ENCODE measurements at places on chromosomes 1 and 21.

GRCh38 chr21:14056771-14057191, 154.0 kb downstream of the LIPI start:
- H3K4me1 ChIP-seq = no peaks in the 10 kb centered on the region
- H3K27me3 ChIP-seq = no peaks in the 10 kb centered on the region
- no peaks in the 10 kb centered on the region for H3K36me3 ChIP-seq
- H3K27ac ChIP-seq = no peak overlapping the region
- DNase-seq = no peak
- no peak overlapping the region for H3K4me3 ChIP-seq

GRCh38 chr1:31674626-31675025, 29.2 kb downstream of the COL16A1 start:
- DNase-seq = no peak
- H3K27ac ChIP-seq = no peak overlapping the region
- H3K4me1 ChIP-seq = peaks cover 16% of the 10 kb centered on the region
- no peaks in the 10 kb centered on the region for H3K27me3 ChIP-seq
- peaks cover 38% of the 10 kb centered on the region for H3K36me3 ChIP-seq

- peaks cover 32% of the 10 kb centered on the region for H3K36me3 ChIP-seq
- H3K27ac ChIP-seq = no peak overlapping the region
- H3K4me1 ChIP-seq = peaks cover 4% of the 10 kb centered on the region
- DNase-seq = no peak
- H3K27me3 ChIP-seq = no peaks in the 10 kb centered on the region
Measured at GRCh38 chr21:45282283-45283034, 5.2 kb downstream of the POFUT2 start.

- no peak for DNase-seq
- H3K36me3 ChIP-seq = no peaks in the 10 kb centered on the region
Measured at GRCh38 chr1:205232945-205233397, 5.2 kb downstream of the TMCC2 start.

- H3K36me3 ChIP-seq = no peaks in the 10 kb centered on the region
- peak within 1 kb of the TSS; percentile 57 for H3K4me3 ChIP-seq
- no peak within 1 kb of the TSS for H3K27ac ChIP-seq
- DNase-seq = no peak
- H3K27me3 ChIP-seq = peaks cover 16% of the 10 kb centered on the region
Measured at GRCh38 chr1:226223157-226223785, at the start of gene MIXL1. Gene MIXL1 (plus strand): TSS chr1:226223664. CDS start chr1:226223682, 18 bp downstream.

- H3K4me1 ChIP-seq = peaks cover 97% of the 10 kb centered on the region
- no peak for DNase-seq
- peaks cover 32% of the 10 kb centered on the region for H3K36me3 ChIP-seq
- no peaks in the 10 kb centered on the region for H3K27me3 ChIP-seq
- peak overlapping the region; percentile 3 for H3K4me3 ChIP-seq
Measured at GRCh38 chr1:42949312-42950115, 9.2 kb downstream of the SLC2A1 start.

GRCh38 chr1:241306125-241306790, 50.7 kb downstream of the RGS7 start:
- no peak for DNase-seq
- no peak overlapping the region for H3K4me3 ChIP-seq

- no peak for DNase-seq
- no peak overlapping the region for H3K27ac ChIP-seq
- H3K36me3 ChIP-seq = no peaks in the 10 kb centered on the region
- H3K27me3 ChIP-seq = no peaks in the 10 kb centered on the region
- no peaks in the 10 kb centered on the region for H3K4me1 ChIP-seq
- H3K4me3 ChIP-seq = no peak overlapping the region
Measured at GRCh38 chr1:51305371-51305823, 25.0 kb downstream of the TTC39A start.

GRCh38 chr1:11925938-11926292, 312 bp downstream of the KIAA2013 start:
- H3K4me3 ChIP-seq = peak overlapping the region; percentile 49
- H3K27ac ChIP-seq = no peak overlapping the region
- H3K27me3 ChIP-seq = no peaks in the 10 kb centered on the region
- peaks cover 11% of the 10 kb centered on the region for H3K36me3 ChIP-seq
- H3K4me1 ChIP-seq = peaks cover 29% of the 10 kb centered on the region

GRCh38 chr1:43850591-43851233, 82.9 kb upstream of the ARTN start:
- H3K27ac ChIP-seq = no peak overlapping the region
- no peak overlapping the region for H3K4me3 ChIP-seq
- H3K36me3 ChIP-seq = no peaks in the 10 kb centered on the region
- H3K4me1 ChIP-seq = peaks cover 29% of the 10 kb centered on the region
- no peak for DNase-seq

DNA sequence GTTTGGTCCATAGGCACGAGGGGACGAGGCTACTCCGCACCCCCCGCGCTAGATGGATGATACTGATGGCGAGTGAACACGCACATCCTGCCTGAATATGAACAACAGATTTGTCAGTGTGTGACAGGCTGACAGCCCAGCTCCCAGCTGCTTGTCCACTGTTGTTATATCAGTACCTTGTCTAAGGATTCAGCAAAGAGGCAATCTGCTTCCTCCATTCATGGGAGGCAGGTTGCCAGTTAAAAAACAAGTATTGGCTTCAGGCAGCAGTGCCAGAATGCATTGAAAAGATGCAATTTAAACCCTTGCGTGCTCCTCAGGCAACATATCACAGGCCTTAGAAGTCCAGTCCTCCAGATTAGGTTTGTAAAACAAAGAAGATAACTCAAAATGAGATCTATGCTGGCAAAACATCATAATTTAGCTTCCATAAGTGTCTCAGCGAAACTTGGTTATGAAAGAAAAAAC, 223.3 kb downstream of the GPATCH2 start:
- no peak for DNase-seq
- H3K4me3 ChIP-seq = no peak overlapping the region
- no peak overlapping the region for H3K27ac ChIP-seq

DNA sequence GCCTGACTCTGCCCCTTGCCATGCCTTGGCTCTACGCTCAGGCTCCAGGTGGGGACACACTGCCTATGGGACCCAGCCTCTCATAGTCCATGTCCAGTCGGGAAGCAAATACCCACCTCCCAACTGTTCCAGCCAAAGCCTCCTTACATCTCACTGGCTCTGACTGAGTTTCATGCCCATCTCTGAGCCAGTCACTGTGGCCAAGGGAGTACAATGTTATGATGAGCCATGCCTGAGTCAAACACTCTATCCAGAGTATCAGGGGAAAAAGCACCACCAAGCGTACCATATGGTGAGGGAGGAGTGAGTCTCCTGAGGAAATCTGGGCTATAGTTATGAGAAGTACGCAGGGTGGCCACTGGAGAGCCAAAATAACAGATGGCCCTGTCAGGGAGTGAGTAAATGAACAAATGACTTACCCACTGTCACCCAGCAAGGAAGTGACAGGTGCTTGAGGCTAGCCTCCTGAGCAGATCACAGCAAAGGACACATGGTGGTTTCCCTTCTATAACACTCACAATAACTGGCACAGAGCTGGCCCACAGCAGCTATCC, 236.6 kb upstream of the GJB5 start:
- H3K4me1 ChIP-seq = no peaks in the 10 kb centered on the region
- H3K36me3 ChIP-seq = no peaks in the 10 kb centered on the region
- no peaks in the 10 kb centered on the region for H3K27me3 ChIP-seq
- H3K27ac ChIP-seq = no peak overlapping the region
- no peak overlapping the region for H3K4me3 ChIP-seq

GRCh38 chr1:155026588-155026987, 7.0 kb downstream of the DCST2 start:
- H3K27ac ChIP-seq = no peak overlapping the region
- no peaks in the 10 kb centered on the region for H3K27me3 ChIP-seq

GRCh38 chr1:34373912-34374311, 197.2 kb downstream of the C1orf94 start:
- H3K27ac ChIP-seq = no peak overlapping the region
- H3K4me3 ChIP-seq = no peak overlapping the region
- no peaks in the 10 kb centered on the region for H3K4me1 ChIP-seq

- H3K36me3 ChIP-seq = no peaks in the 10 kb centered on the region
- no peak overlapping the region for H3K4me3 ChIP-seq
- no peaks in the 10 kb centered on the region for H3K27me3 ChIP-seq
- H3K27ac ChIP-seq = no peak overlapping the region
- DNase-seq = no peak
Measured at GRCh38 chr1:83725735-83726360, 273.1 kb downstream of the TTLL7 start.

- H3K4me1 ChIP-seq = no peaks in the 10 kb centered on the region
- DNase-seq = no peak
- H3K27me3 ChIP-seq = no peaks in the 10 kb centered on the region
Measured at GRCh38 chr1:245051349-245052221, 103.2 kb upstream of the KIF26B start.

DNA sequence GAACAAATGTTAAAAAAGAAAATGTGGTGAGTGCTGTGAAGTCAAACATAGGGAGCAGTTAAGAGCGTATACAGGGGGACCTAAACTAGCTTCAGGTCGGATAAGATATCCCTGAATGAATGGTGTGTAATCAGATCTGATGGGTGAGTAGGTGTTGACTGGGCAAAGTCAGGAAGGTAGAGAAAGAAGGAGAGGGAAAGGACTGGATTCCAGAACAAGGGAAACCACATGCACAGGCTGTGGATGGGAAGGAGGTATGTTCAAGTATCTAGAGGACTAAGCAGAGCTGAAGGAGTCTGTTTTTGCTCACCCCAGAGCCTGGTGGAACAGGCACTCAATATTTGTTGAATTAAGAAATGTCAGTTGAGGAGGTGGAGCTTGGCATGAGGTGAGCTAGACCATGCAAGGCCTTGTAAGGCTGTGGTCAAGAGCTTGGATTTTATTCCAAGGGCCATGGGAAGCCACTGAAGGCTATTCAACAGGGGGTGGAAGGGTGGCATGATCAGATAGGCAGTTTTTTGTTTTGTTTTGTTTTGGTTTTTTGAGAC, 27.4 kb downstream of the MAP7D1 start:
- peaks cover 32% of the 10 kb centered on the region for H3K36me3 ChIP-seq
- no peaks in the 10 kb centered on the region for H3K27me3 ChIP-seq
- H3K4me1 ChIP-seq = peaks cover 10% of the 10 kb centered on the region
- H3K27ac ChIP-seq = no peak overlapping the region
- no peak overlapping the region for H3K4me3 ChIP-seq

DNA sequence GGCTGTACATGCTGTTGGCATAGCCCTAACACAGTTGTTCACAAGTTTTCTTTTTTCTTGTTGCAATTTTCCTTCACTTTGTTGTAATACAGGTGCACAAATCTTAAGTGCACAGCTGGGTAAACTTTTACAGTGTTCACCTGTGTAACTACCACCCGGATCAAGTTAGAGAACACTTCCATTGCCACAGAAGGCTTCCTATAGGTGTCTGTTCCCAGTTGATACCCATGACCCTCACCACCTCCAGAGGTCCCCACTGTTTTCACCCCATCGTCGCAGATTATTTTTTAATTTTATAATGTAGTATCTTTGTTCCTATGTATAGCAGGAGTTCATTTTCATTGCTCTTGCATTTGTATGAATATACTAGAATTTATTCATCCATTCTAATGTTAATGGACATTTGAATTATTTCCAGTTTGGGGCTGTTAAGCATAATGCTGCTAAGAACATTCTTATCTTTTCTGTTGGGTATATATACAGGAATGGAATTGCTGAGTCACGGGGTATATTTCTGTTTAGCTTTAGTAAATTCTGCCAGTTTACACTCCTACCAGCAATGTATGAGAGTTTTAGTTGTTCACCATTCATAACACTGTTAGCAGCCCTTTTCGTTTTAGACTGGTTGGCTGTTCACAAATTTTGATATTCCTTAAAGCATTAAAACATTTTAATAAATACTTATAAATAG, 16.4 kb downstream of the SPRTN start:
- no peak overlapping the region for H3K27ac ChIP-seq
- H3K4me3 ChIP-seq = no peak overlapping the region

DNA sequence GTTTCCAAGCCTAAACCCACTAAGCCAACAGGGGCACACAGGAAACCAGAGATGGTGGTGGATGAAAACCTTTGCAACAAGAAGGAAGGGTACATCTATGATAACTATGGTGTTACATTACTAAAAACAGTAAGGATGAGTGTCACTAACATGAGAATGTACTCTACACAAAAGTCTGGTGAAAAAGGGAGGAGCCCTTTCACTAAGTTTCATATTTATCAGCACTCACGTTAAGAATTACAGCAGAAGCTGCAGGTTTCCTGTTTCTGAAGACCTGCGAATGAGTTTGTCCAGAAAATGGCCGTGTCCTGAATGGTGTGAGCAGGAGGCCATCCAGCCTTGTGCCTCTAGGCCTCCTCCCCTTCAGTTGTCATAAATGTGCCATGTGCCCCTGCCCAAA, 17.8 kb downstream of the ABCG1 start:
- H3K4me3 ChIP-seq = no peak overlapping the region
- DNase-seq = no peak
- H3K27ac ChIP-seq = no peak overlapping the region
- H3K36me3 ChIP-seq = no peaks in the 10 kb centered on the region
- peaks cover 25% of the 10 kb centered on the region for H3K4me1 ChIP-seq

DNA sequence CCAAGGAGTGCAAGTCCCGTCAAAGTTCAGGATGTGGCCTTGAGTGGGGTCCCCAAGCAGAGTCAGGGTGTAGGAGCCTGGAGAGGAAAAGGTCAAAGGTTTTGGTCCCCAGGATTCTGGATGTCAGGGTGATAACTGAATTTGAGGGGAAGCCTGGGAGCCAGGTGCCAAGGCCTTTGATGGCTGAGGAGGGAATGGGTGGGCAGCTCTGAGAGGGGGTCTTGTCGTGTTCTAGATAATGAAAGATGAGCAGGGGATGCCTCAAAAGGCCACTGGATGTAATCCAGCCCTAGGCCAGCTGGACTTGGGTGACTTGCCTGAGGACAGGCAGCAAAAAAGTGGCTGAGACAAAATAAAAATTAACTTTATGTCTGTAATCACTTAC, 27.5 kb upstream of the KCNA2 start:
- no peak overlapping the region for H3K4me3 ChIP-seq
- H3K4me1 ChIP-seq = no peaks in the 10 kb centered on the region
- no peak for DNase-seq
- peaks cover 5% of the 10 kb centered on the region for H3K27me3 ChIP-seq

DNA sequence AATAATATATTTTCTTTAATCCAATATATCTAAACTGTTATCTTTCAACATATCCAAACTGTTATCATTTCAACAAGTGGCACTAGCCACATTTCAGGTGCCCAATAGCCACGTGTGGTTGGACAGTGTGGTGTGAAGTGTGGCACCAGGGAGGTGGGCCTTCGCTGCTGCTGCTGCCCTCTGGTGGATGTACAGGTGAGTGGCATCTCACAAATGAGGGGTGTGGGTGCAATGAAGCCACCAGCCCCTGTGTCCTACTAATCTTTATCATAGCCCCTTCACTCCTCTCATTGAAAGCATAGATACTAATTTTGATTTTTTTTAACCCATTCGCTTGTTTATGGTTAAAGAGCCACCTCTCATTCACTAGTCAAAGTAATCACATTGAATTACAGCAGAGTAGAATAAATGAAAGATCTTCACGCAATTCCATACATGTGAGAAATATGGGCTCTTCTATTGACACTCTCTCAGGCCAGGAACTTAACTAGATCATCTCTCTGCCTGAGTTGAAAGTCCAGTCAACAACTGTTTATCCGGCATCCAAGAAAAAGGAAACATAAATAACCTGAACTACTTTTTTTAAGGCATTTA, 499.2 kb downstream of the OMA1 start:
- no peaks in the 10 kb centered on the region for H3K27me3 ChIP-seq
- no peaks in the 10 kb centered on the region for H3K36me3 ChIP-seq
- no peak overlapping the region for H3K27ac ChIP-seq
- no peak for DNase-seq

GRCh38 chr1:243719476-243719875, 130.6 kb downstream of the AKT3 start:
- no peaks in the 10 kb centered on the region for H3K27me3 ChIP-seq
- peak overlapping the region; percentile 66 for H3K27ac ChIP-seq

GRCh38 chr1:43914576-43915525, 18.8 kb upstream of the ARTN start:
- H3K4me3 ChIP-seq = peak overlapping the region; percentile 65
- H3K4me1 ChIP-seq = peaks cover 56% of the 10 kb centered on the region
- peak; percentile 92 for DNase-seq
- no peaks in the 10 kb centered on the region for H3K27me3 ChIP-seq
- H3K36me3 ChIP-seq = peaks cover 5% of the 10 kb centered on the region
